Sigmoid colon (tissue), 7 donors: ENCODE measurements at places on chromosomes 7 and 10. TPM values are rescaled to one million over a fixed set of nuclear protein-coding genes. Genes with fewer than 3 reads are reported as not detected.

GRCh38 chr7:20783700-20784387 lies 2.8 kb downstream of the SP8 start:
- DNase-seq = no peak

AKR1C8 gene
- not detected for total RNA-seq

ANKRD16 gene
- 8.9 TPM for total RNA-seq

AEBP1 gene
- 182 TPM for total RNA-seq

RAB19 gene
- not detected for total RNA-seq

DNA sequence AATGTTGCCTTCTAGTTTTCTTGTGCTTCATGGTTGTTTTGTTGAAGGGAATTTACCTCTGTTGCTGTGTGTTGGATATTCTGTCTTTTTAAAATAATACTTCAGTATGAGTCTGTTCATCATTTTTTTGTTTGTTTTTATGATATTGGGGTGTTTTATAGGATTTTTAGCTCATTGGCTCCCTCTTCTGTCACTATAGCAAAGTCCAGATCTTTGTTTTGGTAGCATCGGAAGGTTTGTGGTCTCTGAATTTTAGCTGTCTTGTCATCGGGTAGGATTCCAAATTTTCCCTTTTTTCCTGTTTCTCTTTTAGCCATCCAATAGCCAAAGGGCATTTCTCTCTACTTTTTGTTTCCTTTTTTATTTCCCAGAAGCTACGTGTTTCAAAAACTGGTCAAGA lies 91.4 kb downstream of the EXOC4 start:
- DNase-seq = no peak

DNA sequence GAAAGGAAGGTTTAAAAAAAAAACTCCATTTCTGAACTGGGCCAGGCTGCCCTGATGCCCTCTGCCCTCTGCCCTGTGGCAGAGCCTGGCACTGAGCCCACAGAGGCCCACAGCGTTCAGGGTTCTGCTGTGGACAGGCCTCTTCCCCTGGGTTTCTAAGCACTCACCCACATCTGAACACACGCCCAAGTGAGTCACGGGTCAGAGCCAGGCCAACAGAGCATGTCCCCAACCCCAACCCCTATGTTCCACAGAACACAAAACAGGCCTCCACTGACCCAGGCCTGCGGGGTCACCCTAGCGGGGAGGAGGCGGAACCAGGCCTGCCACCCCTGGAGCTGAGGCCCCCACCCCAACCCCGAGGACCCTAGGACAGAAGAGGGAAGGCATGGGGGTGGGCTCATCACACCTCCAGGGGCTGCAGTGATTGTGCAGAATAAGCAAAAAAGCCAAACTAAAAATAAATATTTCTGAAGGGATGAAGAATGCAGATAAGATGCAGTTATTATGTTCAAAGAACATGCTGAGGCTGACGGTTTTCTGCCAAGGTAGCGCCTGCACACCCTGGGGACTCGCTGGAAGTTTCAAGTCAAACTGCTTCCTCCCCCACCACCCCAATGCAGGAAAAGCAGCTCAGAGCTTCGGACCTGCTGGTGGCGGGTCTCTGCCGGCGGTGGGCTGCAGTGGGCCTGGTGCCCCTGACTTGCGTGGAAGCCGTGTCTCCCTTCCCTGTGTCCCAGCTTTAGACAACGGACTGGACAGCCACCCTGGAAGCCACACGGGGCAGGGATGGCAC lies 5.4 kb downstream of the WDR86 start:
- DNase-seq = peak; percentile 81

- no peak for DNase-seq
Measured at GRCh38 chr7:24745355-24745754, 11.9 kb downstream of the GSDME start.

GRCh38 chr10:100864978-100865377 lies 47.8 kb upstream of the SLF2 start:
- DNase-seq = no peak

- DNase-seq = no peak
Measured at GRCh38 chr7:126790763-126791162, 462.0 kb downstream of the GRM8 start.

DNA sequence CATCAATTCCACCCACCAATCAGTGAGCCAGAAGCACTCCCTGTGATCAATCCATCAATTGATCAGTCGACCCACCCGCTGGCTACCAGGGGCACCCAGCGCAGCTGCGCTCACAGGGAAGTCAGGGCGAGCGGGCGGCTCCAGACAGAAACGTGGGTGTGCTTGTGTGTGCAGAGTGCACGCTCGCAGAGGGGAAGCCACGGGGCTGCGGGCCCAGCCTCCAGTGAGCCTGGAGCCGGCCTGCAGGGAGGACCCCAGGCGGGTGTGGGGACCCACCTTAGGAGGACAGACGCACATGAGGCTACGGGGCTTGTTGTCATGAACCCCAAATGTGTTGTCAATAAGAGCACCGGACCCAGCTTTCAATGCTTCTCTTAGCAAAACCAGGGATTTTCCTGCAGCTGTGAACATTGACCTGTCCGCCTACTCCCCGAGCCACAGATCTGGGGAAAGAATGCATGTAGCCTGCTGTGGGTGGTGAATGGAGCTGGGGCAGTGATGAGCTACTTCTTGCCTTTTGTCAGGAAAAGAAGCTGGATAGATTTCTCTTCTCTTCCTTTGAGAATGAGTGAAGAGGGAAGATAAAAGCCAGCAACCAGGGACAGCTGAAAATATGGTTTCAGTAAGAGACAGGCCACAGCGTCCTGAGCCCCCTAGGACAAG lies 497.8 kb downstream of the DNAJB6 start:
- no peak for DNase-seq

GRCh38 chr10:33237736-33238624 lies 96.5 kb downstream of the NRP1 start:
- no peak for DNase-seq

GRCh38 chr10:86522510-86522855 lies 891 bp upstream of the WAPL start:
- DNase-seq = no peak

GRCh38 chr10:21989453-21990154 lies 13.9 kb downstream of the DNAJC1 start:
- DNase-seq = peak; percentile 81

- DNase-seq = no peak
Measured at GRCh38 chr10:70404787-70405036, 767 bp downstream of the EIF4EBP2 start.

- no peak for DNase-seq
Measured at GRCh38 chr10:58952747-58953466, 223.5 kb upstream of the PHYHIPL start.

CFAP58 gene
- total RNA-seq = 1.1 TPM

GRCh38 chr10:118332948-118333710 lies 9.0 kb downstream of the FAM204A start:
- no peak for DNase-seq

- no peak for DNase-seq
Measured at GRCh38 chr7:12314199-12314598, 89.5 kb downstream of the VWDE start.

GPR15LG gene
- not detected for total RNA-seq

DNA sequence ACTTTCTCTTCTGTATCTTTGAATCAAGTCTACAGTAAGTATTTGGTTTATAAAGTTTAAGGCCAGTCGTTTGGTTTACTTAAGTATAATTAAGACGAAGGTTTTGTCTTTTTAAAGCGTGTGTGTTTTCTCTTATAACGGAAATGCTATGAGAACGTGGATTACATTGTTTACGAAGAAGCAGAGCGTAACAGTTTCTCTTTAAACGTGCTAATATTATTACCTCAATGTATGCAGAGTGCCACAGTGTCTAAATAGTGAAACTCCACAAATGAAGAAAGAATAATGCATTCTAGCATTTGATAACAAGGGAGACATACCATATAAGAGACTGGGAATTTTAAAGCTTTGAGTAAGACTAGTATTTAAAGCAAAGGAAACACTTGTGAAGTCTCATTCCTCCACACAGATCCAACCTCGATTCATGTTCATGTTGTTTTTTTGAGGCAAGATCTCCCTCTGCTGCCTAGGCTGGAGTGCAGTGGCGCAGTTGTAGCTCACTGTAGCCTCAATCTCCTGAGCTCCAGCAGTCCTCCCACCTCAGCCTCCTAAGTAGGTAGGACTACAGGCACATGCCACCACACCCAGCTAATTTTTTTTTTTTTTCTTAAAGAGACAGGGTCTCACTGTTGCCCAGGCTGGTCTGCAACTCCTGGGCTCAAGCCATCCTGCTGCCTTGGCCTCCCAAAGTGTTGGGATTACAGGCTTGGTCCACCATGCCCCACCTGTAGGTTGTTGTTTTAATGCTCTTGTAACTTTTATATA lies 75.1 kb downstream of the ANKRD61 start:
- DNase-seq = peak; percentile 56

DNA sequence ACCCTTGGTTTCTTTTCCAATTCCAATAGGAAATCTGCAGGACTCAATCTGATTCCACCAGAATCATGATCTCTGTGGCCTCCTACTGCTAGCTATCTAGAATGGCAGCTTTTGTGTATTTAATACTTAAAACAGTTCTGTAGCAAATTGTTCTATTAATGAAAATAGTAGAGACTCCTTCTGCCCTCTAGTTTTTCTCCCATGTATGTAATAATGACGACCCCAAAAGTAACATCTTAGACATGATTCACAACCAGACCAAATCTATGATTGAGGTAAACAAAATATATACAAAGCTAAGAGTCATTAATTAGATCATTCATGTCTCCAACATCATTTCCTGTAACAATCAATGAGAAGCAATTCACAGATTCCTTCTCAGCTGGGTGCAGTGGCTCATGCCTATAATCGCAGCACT lies 259.1 kb upstream of the MKLN1 start:
- no peak for DNase-seq

MAGI2 gene
- total RNA-seq = 18.2 TPM

DNA sequence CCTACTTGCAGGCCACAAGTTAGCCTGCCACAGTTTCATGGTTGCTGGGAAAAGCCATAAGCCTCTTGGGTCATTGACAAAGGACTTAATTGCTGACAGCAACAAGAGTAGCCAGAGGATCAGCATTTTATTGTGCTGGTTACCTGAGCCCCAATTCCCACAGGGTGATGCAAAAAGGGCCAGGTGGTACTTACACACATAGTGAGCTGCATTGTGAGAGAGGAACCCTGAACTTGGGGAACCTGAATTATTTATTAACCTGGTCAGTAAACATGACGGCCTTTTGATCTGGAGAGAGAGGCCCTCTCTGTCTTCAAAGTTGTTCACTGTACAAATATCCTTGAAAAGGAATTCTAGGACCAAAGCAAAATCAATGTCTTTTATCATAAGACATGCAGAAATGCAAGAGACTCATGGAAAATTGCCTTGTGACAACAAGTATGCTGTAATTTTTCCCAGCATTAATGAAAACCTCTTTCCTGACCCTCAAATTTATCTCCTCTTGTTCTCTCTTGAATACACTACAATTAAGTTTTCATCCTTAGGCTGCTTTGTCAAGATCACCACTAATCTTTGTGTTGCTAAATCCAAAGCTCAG lies 102.9 kb upstream of the PHYHIPL start:
- DNase-seq = no peak

URGCP gene
- total RNA-seq = 32.7 TPM

CPA1 gene
- not detected for total RNA-seq

VSTM4 gene
- 9.5 TPM for total RNA-seq

RPS24 gene
- 2,487 TPM for total RNA-seq

- DNase-seq = no peak
Measured at GRCh38 chr7:23618241-23618640, 21.1 kb downstream of the CCDC126 start.

IKZF1 gene
- total RNA-seq = 5.5 TPM
